ENCODE measurements at places on chromosomes 1 and 21.
A peak's percentile ranks its signal among the peaks of the same experiment; 100 is the strongest.

DNA sequence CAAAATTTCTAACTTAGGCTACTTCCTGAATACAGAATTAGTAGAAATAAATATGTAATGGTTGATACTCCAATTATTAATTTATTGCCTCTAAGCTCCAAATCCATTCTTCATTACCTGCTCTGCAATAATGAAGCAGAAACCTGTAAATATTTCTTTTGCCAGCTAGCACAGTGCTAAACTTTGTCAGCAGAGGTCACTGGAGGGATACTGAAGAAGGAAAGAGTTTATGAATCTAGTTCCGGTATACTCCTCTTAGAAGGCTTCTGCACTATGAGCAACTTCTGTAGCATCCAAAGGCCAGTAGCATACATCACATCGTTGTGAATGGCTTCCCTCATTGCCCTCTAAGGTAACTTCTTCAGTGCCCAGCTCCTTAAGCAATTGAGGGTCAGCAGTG, 81.0 kb upstream of the LHX8 start:
- no peak for DNase-seq
- no peaks in the 10 kb centered on the region for H3K4me1 ChIP-seq
- no peak overlapping the region for H3K27ac ChIP-seq

DNA sequence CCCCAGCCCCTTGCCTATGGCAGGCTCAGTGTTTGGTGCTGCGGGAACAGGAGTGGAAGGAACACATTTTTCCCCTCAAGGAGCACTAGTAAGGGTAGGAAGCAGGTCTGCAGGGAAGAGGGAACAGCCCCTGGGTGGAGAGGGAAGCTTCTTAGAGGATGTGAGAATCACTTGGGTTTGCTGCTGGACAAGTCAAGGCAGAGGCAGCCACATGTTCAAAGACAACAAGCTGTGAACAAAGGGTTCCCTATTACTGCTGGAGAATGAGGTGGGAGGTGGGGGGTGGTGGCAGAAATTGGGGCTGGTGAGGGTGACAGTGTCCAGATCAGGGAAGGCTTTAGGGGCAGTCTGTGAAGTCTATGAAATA, 24.8 kb upstream of the CITED4 start:
- no peaks in the 10 kb centered on the region for H3K27me3 ChIP-seq
- no peaks in the 10 kb centered on the region for H3K36me3 ChIP-seq
- no peak overlapping the region for H3K4me3 ChIP-seq
- DNase-seq, result no peak
- H3K4me1 ChIP-seq, result no peaks in the 10 kb centered on the region

- H3K27ac ChIP-seq, result no peak overlapping the region
- no peaks in the 10 kb centered on the region for H3K4me1 ChIP-seq
Observed at GRCh38 chr1:188778578-188778977, 1699.1 kb downstream of the BRINP3 start.

DNA sequence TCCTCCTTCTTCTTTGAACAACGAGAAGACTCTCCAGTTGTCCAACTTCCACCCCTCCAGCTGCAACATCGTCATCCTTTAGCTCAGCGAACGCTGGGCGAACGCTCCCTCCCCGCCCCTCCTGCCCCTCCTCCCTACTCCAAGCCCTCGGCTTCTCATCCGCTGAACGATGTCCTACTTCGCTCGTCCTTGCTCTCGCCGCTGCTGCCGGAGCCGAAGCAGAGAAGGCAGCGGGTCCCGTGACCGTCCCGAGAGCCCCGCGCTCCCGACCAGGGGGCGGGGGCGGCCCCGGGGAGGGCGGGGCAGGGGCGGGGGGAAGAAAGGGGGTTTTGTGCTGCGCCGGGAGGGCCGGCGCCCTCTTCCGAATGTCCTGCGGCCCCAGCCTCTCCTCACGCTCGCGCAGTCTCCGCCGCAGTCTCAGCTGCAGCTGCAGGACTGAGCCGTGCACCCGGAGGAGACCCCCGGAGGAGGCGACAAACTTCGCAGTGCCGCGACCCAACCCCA, at the start of gene BCAN:
Gene BCAN (plus strand): TSS at position 357 of the 504 bp plus-strand sequence. CDS start 3,938 bp downstream, outside the sequence.
- peaks cover 83% of the 10 kb centered on the region for H3K27me3 ChIP-seq
- H3K4me1 ChIP-seq, result peaks cover 16% of the 10 kb centered on the region
- no peaks in the 10 kb centered on the region for H3K36me3 ChIP-seq
- DNase-seq, result no peak
- H3K27ac ChIP-seq, result no peak within 1 kb of the TSS

DNA sequence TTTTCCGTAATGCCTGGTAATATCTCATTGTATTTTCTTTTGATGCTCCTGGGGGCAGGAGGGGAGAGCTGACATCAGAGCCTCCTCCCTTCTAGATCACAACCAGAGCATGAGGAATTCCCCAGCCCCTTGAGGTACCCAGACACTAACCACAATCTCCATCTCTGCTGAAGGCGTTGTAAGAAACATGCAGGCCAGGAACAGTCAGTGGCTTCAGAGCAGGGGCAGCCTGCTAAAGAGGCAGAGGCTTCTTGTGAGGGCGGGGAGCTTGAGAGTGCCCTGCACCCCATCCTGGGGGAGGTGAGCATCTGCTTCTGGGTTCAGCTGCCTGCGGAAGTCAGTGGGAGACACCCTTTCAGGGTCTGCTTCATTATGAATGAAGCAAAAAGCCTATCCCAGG, 19.0 kb downstream of the MAPKAPK2 start:
- H3K4me1 ChIP-seq, result peaks cover 40% of the 10 kb centered on the region
- H3K4me3 ChIP-seq, result no peak overlapping the region
- DNase-seq, result no peak
- H3K27me3 ChIP-seq, result no peaks in the 10 kb centered on the region
- H3K36me3 ChIP-seq, result no peaks in the 10 kb centered on the region

- DNase-seq, result no peak
- H3K4me1 ChIP-seq, result no peaks in the 10 kb centered on the region
- no peak overlapping the region for H3K4me3 ChIP-seq
- H3K27me3 ChIP-seq, result no peaks in the 10 kb centered on the region
- H3K36me3 ChIP-seq, result no peaks in the 10 kb centered on the region
- no peak overlapping the region for H3K27ac ChIP-seq
Observed at GRCh38 chr1:222931023-222931422, 116.2 kb downstream of the DISP1 start.

GRCh38 chr1:232621050-232621449, 8.9 kb downstream of the SIPA1L2 start:
- H3K27me3 ChIP-seq, result no peaks in the 10 kb centered on the region
- H3K4me3 ChIP-seq, result no peak overlapping the region
- no peak for DNase-seq
- no peaks in the 10 kb centered on the region for H3K36me3 ChIP-seq
- H3K27ac ChIP-seq, result no peak overlapping the region
- H3K4me1 ChIP-seq, result peaks cover 17% of the 10 kb centered on the region

DNA sequence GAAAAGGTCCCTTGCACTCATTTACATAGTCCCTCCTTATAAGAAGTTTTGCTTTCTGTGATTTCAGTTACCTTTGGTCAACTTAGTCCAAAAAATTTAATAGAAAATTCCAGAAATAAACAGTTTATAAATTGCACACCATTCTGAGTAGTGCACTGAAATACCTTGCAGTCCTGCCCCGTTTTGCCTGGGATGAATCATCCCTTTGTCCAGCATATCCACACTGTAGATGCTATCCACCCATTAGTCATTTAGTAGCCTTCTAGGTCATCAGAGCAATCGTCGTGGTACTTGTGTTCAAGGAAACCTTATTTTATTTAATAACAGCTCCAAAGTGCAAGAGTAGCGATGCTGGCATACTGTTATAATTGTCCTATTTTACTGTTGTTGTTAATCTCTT, 38.0 kb downstream of the SPRTN start:
- H3K36me3 ChIP-seq, result no peaks in the 10 kb centered on the region
- H3K4me1 ChIP-seq, result peaks cover 6% of the 10 kb centered on the region
- H3K27me3 ChIP-seq, result no peaks in the 10 kb centered on the region

GRCh38 chr1:230375147-230375546, 51.0 kb downstream of the PGBD5 start:
- H3K27me3 ChIP-seq, result no peaks in the 10 kb centered on the region
- DNase-seq, result no peak
- H3K36me3 ChIP-seq, result peaks cover 3% of the 10 kb centered on the region
- H3K4me3 ChIP-seq, result no peak overlapping the region
- H3K27ac ChIP-seq, result no peak overlapping the region

DNA sequence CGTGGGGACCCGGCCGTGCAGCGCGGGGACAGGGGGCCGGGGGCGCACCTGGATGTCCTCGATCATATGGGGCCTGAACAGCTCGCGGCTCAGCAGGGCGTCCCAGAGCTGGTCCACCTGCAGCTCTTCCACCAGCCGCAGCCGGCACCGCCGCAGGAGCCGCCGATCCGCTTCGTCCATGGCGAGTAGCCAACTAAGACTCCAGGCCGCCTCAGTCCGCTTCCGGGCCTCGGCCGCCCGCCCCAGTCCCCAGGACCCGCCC, at the start of gene CASP9:
Gene CASP9 (minus strand): TSS at position 195 of the 262 bp plus-strand sequence. CDS start 15 bp downstream, at position 180.
- peaks cover 4% of the 10 kb centered on the region for H3K4me1 ChIP-seq
- H3K27ac ChIP-seq, result peak within 1 kb of the TSS; percentile 96
- H3K4me3 ChIP-seq, result peak within 1 kb of the TSS; percentile 86
- H3K36me3 ChIP-seq, result no peaks in the 10 kb centered on the region

GRCh38 chr1:247185667-247186066, 13.8 kb upstream of the ZNF124 start:
- H3K36me3 ChIP-seq, result peaks cover 13% of the 10 kb centered on the region
- DNase-seq, result no peak
- no peaks in the 10 kb centered on the region for H3K4me1 ChIP-seq
- no peak overlapping the region for H3K27ac ChIP-seq
- no peaks in the 10 kb centered on the region for H3K27me3 ChIP-seq
- H3K4me3 ChIP-seq, result no peak overlapping the region

- no peaks in the 10 kb centered on the region for H3K36me3 ChIP-seq
- no peak for DNase-seq
Observed at GRCh38 chr21:42305707-42306147, 9.5 kb downstream of the TFF3 start.

- no peaks in the 10 kb centered on the region for H3K27me3 ChIP-seq
- no peak overlapping the region for H3K27ac ChIP-seq
Observed at GRCh38 chr1:184764483-184764882, 9.8 kb upstream of the EDEM3 start.

GRCh38 chr1:158289811-158290210, at the start of gene CD1C:
TSS of gene CD1C (plus strand) at chr1:158289923. CDS start at chr1:158290065, 142 bp downstream.
- no peaks in the 10 kb centered on the region for H3K36me3 ChIP-seq
- H3K4me1 ChIP-seq, result no peaks in the 10 kb centered on the region
- no peak for DNase-seq
- H3K27ac ChIP-seq, result no peak within 1 kb of the TSS

DNA sequence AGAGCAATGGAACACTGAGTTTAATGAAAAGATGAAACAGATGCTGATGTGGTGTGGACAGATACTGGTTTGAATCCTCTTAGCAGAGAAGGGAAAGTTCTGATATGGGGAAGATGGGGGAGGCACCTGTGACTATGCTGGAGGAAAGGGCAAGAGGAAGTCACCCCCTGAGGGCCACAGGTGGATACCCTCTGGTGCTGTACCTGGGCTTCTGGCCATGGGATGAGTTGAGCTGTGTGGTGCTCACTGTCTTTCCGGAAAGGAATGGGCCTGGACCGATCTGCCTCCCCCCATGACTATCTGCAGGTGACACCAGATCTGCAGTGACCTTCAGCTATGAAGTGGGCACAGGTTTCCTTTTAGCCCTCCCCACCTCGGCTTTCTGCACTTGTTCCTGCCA, 52.4 kb downstream of the IER5 start:
- no peaks in the 10 kb centered on the region for H3K4me1 ChIP-seq
- H3K27me3 ChIP-seq, result no peaks in the 10 kb centered on the region
- H3K4me3 ChIP-seq, result no peak overlapping the region
- H3K27ac ChIP-seq, result no peak overlapping the region
- no peaks in the 10 kb centered on the region for H3K36me3 ChIP-seq
- no peak for DNase-seq

Measured in H1 (cell line).